ENCODE measurements at places on chromosomes 3 and 15.
A peak's percentile ranks its signal among the peaks of the same experiment; 100 is the strongest.

DNA sequence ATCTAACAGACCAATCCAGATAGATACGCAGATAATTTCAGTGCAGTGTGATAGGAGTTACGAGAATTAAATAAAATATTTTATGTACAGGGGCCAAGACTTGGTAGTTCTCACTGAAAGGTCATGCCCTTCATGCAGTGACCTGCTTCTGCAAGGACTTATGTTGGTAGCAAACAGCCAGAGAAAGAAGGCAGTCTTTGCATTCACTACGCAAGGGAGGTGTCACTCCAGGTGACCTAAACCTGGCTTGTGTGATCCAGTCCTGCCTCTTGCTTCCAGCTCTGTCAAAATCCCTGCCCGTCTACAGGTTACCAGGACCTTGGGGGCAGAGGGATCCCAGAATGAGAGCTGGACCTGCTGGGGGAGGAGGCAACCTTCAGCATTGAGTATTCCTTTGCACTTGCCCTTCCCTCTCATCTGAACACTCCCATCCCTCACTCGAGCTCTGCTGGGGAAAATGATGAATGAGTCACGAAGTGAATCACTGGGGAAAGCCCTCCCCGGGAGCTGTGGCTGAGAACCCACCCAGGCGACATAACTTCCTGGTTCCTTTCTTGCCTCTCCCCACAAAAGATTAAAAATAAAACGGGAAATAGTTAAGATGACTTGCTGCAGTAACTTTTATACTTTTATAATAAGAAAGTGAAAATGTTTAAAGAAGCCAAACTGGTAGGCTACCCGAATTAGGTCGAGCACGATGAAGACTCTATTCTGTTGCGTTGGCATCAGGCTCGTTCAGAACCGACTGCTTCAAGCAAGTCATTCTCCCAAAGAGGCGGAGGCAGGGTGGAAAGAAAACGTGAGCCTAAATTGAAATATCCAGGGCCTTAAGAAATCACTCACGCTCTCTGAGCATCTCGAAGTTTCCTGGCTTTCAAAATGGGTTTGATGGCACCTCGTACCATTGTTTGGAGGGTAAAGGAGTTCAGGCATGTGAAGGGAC lies 216.1 kb downstream of the SLCO3A1 start:
- DNase-seq = peak; percentile 30

- DNase-seq = no peak
These were observed 342.0 kb upstream of the CTDSPL start for GRCh38 chr3:37519661-37520060.

GRCh38 chr3:60307562-60308199 lies 943.6 kb downstream of the FHIT start:
- DNase-seq = no peak

GRCh38 chr15:89435362-89435761 lies 61.0 kb downstream of the RHCG start:
- DNase-seq = no peak

- DNase-seq = no peak
These were observed 130.6 kb downstream of the TCF12 start for GRCh38 chr15:57048930-57049549.

- DNase-seq = no peak
These were observed 16.0 kb upstream of the CCNL1 start for GRCh38 chr3:157175691-157176507.

DNA sequence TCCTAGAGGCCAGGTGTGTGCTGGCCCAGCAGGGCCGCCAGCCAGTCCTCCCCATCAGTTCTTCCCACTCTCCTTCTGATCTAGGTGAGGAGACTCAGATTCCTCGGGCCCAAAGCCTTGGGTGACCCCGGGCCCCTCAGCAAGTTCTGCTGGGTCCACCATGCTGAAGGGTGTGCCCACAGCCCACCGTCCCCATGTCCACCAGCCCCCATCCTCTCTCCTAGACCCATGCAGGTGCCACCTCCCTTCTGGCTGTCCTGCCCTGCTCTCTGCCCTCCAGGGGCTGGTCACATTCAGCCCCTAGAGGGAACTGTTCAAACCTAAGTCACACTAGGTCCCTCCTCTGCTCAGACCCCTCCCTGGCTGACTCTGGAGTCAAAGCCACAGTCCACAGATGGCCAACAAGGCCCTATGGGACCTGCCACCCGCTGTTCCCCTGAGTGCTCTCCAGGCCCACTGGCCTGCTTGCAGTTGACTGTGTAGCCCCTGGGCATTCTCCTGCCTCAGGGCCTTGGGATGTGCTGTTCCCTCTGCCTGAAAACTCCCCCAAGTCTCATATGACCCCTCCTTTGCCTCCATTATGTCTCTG lies 878 bp upstream of the TLR9 start:
- DNase-seq = no peak

DNA sequence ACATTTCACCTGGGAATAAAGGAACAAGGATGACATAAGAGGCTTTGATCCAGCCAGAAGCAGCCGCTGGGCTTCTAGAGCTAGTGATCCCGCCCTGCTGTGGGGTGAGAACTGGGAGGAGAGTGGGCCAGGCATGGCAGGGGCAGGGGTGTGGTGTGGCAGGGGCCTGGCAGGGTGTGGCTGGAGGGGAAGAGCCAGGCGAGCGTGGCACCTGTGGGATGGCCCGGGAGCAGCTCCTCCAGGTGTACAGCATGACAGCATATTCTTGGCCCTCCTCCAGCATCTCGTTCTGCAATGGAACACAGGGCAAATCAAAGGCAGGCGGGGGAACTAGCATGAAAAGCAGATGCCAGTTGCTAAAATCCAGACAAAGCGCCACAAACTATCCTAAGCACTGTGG lies 35.5 kb downstream of the CYFIP1 start:
- DNase-seq = no peak

DNA sequence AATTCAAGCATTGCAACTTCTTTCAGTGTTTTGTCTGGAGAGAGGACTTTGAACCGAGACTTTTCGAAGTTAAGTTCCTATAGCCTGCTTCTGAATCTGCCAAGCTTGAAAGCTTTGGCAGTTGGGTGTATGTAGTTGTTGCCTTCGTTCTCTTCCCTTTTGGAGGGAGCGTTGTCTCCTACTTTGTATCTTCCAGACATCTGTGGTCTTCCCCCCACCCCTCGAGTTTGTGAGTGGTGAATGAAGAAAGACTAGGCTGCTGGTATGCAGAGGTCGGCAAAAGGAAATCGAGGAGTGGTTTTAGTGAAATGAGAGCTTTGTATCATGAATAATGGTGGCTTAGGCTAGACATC lies 1.3 kb downstream of the CTNNB1 start:
- no peak for DNase-seq

- DNase-seq = no peak
These were observed 98.9 kb downstream of the LRIG1 start for GRCh38 chr3:66401675-66402491.

Measured in stimulated activated CD8-positive, alpha-beta memory T cell treated with anti-CD3 and anti-CD28 coated beads, Interleukin-7, amount 100 ng/mL, for 48 hours (primary cell).